Activated naive CD4-positive, alpha-beta T cell treated with anti-CD3 and anti-CD28 coated beads, Interleukin-2, amount 10 ng/mL, durations not matched to agents 7 days and 5 days (primary cell): ENCODE measurements at places on chromosomes 3 and 15.

DNA sequence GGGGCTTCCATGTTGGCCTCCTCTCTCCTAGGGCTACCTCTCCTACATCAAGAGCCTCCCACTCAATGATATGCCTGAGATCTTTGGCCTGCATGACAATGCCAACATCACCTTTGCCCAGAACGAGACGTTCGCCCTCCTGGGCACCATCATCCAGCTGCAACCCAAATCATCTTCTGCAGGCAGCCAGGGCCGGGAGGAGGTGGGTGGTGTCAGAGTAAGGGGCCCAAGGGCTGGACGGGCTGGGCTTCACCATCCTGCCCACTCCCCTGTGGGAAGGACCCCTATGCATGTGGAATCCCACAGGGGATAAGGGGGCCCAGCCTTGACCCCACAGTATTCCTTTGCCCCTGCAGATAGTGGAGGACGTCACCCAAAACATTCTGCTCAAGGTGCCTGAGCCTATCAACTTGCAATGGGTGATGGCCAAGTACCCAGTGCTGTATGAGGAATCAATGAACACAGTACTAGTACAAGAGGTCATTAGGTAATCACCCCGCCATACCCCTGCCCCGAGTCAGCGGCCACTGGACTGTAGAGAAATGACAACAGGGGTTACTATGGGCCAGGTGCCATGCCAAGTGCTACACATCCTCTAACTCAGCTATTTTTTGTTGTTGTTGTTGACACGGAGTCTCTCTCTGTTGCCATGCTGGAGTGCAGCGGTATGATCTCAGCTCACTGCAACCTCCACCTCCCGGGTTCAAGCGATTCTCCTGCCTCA lies 47.1 kb downstream of the SEMA3G start:
- no peak for DNase-seq

GRCh38 chr3:108662142-108662738 lies 72.7 kb downstream of the DZIP3 start:
- DNase-seq, result peak; percentile 63

- DNase-seq, result no peak
Observed at GRCh38 chr3:66021731-66022131, 17.0 kb downstream of the MAGI1 start.

- no peak for DNase-seq
Observed at GRCh38 chr3:110381992-110382391, 689.6 kb upstream of the NECTIN3 start.
